ENCODE measurements at places on chromosomes 5 and 9.

GRCh38 chr5:143037071-143037470, 266.9 kb downstream of the ARHGAP26 start:
- DNase-seq, result no peak

DNA sequence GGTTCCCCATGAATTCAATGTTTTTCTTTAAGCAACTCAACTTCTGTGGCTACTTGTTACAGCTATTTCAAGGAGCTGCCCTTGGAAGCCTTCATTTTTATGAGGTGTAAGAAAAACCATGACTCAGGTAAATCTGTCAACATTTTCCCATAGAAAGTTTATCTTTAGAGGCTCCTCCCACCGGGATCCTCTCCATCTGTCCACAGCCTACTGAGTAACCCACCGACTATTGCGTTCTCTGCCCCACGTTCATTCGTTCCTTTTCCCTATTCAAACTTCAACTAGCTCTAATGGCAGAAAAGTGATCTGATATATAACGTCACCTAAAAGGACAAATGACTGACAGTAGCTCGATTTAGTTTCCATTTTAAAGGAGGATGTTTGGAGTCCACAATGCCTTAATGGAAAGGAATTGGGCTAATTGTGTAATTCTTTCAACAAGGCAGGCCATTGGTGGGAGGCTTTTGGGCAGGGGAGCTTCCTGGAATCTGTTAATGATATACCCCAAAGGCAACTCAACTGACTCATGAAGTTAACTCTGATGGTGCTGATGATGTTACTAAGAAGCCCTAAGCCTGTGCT, 29.3 kb upstream of the NR3C1 start:
- no peak for DNase-seq

- no peak for DNase-seq
Measured at GRCh38 chr9:16319646-16320045, 550.8 kb downstream of the BNC2 start.

DNA sequence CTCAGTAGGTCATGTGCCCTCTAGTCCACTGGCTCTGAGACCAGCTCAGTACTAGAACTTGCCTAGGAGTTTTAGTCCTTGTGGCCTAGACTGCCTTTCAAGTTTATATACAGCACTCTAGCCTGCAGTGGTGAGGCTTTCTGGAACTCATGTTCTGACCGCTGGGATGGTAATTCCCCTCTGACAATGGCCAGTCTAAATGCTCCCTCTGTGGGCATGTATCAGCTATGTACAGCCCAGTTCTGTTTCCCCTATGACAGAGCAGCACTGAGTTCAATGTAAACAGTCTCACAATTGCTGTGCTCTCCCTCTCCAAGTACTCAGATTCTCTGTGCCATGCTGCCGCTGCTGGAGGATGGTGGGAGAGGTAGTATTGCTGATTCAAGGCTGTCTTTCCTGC, 68.6 kb upstream of the SLC27A6 start:
- DNase-seq, result no peak

- no peak for DNase-seq
Measured at GRCh38 chr9:103978396-103978795, 115.7 kb upstream of the SMC2 start.

GRCh38 chr5:81226286-81226685, 6.8 kb upstream of the CKMT2 start:
- DNase-seq, result no peak

DNA sequence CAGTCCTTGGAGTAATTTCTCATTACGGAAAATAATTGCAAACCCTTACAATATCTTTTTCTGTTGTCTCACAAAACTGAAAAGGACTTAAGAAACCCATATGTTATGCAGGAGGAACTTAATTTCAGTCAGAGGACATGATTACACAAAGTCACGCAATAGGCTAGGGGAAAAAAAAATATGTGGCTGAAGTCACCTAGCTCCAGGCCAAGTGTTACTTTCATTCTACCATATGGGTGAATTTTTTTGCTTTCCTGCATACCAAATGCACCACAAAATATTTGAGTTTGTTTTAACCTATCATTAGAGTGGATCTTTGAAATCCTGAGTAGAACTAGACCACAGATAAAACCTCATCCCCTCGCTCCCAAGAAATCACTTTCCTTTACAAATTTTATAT, 523.5 kb downstream of the CAAP1 start:
- peak; percentile 37 for DNase-seq

DNA sequence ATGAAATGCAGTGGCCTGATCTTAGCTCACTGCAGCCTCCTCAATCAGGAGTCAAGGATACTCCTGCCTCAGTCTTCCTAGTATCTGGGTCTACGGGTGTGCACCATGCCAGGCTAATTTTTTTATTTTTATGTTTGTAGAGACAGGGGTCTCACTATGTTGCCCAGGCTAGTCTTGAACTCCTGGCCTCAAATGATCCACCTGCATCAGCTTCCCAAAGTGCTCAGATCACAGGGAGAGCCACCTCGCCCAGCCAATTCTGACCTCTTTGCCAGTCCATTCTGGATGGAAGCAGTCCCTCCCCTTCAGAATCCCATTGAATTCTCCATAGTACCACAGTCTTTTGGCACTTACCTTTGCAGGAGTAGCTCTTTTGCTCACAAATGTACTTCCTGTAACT, 1.7 kb upstream of the CANX start:
- no peak for DNase-seq

DNA sequence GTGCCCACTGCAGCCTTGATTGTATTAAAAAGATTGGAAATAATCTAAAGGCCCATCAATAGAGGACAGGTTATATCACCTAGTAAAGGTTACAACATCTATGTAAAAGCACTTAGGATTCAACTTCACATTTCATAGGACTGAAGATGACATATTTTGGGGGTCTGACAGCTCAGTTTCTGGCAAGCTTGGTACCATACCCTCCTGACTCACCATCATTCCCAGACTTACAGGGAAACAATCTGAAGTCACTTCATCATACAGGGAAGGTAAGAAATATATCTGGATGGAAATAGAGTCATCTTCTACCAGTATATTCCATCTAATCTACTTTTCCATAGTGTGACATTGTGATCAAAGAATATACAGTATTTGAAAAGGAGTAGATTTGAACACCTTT, 28.8 kb upstream of the DAB2 start:
- DNase-seq, result no peak

DNA sequence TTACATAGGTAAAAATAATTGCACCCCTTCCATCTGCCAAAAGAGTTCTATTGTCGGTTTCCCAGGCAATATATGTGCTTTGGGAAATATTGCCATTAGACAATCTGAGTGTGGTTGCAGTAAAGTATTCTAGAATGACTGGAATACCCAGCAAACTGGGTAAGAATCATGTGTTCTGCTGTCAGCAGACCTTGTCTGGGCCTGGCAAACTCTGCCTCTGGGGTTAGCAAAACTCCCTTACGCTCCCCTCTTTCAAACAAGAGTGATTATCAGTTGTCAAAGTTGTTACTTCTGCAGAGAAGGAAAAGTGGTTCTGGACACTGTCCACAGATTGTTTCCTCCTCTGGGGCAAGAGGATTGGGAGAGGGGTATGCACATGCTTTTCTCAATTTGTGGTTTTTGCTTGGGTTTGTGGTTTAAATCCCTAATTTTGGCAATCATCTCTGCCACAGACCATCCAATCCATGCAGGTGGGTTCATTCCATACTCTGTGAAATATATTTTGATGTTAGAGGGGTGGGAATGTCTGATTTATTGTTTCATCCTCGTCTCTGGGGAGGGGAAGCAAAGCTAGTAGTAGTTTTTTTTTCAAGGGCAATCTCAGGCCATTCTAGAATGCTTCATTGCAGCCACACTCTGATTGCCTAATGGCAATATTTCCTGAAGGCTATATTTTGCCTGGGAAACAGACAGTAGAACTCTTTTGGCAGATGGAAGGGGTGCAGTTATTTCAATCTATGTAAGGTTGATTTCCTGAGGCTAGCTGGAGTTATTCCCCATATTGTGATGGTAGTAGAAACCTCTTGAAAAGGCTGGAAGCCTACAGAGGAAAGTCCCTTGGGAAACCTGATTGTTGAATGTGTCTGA, 24.0 kb upstream of the TNFSF15 start:
- DNase-seq, result peak; percentile 48

DNA sequence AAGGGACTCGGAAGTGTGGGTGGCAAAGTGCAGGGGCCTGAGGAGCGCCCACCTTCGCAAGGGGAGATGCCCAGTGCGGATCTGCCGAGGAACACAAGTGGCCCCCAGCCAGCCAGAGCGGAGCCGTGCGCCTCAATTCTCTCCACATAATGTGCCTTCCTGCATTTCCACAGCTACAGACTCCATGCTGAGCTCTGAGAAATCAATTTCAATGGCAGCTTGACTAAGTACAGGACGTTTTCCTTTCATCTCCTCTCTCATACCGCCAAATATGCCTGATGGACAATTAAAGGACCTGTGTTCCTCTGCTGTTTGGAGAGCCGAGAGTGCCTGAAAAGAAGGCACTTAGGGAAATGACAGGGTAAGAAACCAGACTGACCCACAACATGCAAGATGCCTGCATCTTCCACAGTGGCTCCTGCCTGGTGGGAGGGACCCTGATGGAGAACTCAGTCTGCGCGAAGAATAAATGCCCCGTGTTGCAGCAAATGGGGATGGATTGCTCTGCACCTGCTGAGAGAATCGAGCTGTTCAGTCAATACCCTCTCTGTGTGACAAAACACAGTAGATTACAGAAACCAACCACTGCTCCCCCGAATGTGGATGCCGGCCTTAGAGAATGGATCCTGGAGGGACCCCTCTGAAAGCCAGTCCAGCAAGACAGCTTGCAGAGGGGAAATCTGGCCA, 38.6 kb upstream of the OLFM1 start:
- no peak for DNase-seq

- peak; percentile 57 for DNase-seq
Measured at GRCh38 chr5:98570661-98571191, 202.7 kb upstream of the RGMB start.

GRCh38 chr9:33007755-33008154, 6.3 kb upstream of the APTX start:
- DNase-seq, result no peak

- no peak for DNase-seq
Measured at GRCh38 chr5:136689552-136689951, 324.2 kb upstream of the TRPC7 start.

GRCh38 chr9:96425500-96426169, 7.5 kb upstream of the ZNF367 start:
- no peak for DNase-seq

DNA sequence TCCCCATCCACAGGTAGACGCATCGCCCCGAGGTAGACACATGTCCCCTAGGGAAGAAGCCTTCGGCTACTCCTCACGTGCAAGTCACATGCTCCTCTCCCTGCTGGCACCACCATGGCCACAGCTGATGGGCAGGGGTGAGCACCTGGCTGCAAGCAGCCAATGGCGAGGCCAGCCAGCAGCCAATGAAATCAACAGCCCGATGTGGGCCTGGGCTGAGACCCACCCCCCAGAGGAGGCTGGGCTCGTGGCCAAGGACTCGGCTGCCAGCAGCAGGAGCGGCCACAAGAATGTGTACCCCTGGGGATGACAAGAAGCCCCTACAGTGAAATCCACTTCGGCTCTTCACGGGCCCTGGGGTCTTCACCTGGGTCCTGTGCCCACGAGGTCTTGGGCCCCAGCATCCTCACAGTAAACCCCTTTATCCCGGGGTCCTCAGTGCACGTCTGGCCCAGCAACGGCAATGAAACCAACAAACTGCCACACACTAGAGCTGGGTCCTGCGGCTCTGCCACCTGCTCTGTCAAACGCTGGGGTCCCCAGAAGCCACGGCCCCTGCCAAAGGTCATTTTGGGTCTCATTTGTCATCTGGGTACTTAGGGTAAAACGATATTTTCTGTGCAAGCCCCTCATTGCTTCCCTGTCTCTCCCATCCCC, 22.1 kb upstream of the PTGES start:
- DNase-seq, result no peak

GRCh38 chr5:122933956-122934355, 88.5 kb downstream of the SNX24 start:
- no peak for DNase-seq

DNA sequence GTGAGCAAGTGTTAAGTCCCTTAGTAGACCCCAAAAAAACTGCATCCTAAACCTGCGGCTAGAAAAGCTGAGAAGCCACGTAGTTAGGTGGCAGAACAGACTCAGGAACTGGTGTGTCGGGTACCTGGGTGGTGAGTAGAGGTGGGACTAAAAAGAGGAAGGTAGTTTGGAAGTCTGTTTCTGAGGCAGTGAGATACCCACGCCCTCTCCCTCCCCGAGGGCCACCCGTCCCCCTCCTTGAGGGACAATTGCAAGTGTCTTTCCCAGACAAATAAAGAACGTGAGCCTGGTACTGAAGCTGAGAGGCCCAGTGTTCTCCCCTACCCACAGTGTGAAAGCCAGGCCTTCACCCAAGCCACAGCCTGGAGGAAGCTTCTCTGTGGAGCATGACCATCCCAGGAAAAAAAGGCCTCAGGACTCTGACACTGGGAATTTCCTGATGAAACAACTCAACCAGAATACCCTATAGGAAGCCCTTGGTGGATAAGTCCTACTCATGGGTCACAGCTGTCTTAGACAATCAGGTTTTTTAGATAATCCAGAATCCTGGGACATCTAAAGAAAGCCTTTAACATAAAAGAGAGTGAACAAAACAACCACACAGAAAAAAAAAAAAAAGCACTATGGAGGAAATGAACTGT, 7.0 kb upstream of the CD74 start:
- no peak for DNase-seq

GRCh38 chr9:125332527-125332926, 70.9 kb downstream of the GAPVD1 start:
- DNase-seq, result no peak

- no peak for DNase-seq
Measured at GRCh38 chr5:17796142-17796541, 161.9 kb downstream of the TAF11L14 start.

GRCh38 chr9:130962418-130963316, 23.6 kb upstream of the FIBCD1 start:
- DNase-seq, result peak; percentile 98

DNA sequence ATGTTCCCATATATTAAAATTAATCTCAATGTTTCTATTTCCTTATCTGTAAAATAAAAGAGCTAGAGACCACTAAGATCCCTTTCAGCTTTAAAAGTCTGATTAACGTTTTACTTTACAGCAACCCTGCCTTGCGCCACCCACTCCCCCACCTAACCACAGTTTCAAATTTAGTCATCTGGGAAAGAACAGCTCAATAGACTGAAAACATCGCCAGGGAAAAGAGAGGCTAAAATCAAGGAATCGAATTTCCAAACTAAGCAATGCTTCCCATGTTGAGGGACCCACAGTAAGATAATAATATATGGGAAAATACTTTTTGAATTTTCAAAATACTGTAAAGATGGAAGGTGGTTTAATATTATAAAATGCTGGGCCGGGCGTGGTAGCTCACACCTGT, 6.6 kb downstream of the SAXO1 start:
- no peak for DNase-seq

- DNase-seq, result peak; percentile 44
Measured at GRCh38 chr5:150672237-150672883, 11.3 kb downstream of the MYOZ3 start.

GRCh38 chr5:95856501-95856981, 34.0 kb upstream of the GLRX start:
- no peak for DNase-seq

DNA sequence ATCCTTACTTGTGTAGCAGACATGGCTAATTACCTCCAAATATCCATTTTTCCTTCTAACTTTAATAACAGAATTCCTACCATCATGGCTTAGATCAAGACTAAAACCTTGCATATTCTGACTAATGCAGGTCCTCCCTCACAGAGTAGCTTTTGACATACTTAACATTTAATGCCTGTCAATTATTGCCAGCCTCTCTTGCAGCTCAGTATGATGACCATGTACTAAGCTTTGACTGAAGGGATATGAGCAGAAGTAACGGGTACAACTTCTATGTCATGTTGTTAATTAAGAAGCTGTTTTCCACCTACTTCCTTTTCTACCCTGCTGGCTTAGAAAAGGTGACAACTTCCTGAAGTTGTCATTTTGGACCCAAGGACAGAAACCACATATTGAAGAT, 533.4 kb downstream of the PSAT1 start:
- no peak for DNase-seq

- peak; percentile 7 for DNase-seq
Measured at GRCh38 chr5:42522783-42523182, 99.5 kb downstream of the GHR start.
